ENCODE measurements at places on chromosomes 2 and 18.

- no peak for DNase-seq
Observed at GRCh38 chr2:22518641-22519040, 866.3 kb upstream of the KLHL29 start.

GRCh38 chr2:33372940-33373553, 103.4 kb upstream of the RASGRP3 start:
- no peak for DNase-seq

DNA sequence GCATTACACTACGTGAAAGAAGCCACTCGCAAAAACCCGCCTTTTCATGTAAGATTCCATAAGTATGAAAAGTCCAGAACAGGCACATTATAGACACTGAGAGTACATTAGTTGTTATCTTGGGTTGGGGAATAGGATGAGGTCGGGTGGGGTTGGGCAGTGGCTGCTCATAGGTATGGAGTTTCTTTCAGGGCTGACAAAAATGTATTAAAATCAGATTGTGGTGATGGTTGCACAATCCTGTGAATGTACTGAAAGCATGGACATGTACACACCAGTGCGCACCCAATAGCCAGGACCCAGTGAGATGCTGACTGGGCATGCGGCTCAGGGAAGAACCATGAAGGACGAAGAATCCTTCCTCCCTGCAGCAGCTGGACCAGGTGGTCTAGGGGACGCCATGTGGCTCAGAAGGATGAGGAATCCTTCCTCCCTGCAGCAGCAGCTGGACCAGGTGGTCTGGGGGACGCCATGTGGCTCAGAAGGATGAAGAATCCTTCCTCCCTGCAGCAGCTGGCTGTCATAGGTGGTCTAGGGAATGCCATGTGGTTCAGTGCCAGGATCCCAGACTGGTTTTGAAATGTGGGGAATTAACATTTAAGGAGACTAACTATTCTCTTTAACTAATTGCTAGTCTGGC, 50.1 kb downstream of the MBP start:
- no peak for DNase-seq

- no peak for DNase-seq
Observed at GRCh38 chr18:77754475-77755044, 504.9 kb downstream of the GALR1 start.

GRCh38 chr2:24791452-24791851, 1.7 kb downstream of the PTRHD1 start:
- DNase-seq = no peak
